Heart right ventricle (tissue), 16 donors: ENCODE measurements at places on chromosomes 3 and 15. TPM values are rescaled to one million over a fixed set of nuclear protein-coding genes. Genes with fewer than 3 reads are reported as not detected.

Gene NANOGP8
- not detected for polyA plus RNA-seq

GRCh38 chr15:37095770-37096557, 4.4 kb downstream of the MEIS2 start:
- no peak for DNase-seq

DNA sequence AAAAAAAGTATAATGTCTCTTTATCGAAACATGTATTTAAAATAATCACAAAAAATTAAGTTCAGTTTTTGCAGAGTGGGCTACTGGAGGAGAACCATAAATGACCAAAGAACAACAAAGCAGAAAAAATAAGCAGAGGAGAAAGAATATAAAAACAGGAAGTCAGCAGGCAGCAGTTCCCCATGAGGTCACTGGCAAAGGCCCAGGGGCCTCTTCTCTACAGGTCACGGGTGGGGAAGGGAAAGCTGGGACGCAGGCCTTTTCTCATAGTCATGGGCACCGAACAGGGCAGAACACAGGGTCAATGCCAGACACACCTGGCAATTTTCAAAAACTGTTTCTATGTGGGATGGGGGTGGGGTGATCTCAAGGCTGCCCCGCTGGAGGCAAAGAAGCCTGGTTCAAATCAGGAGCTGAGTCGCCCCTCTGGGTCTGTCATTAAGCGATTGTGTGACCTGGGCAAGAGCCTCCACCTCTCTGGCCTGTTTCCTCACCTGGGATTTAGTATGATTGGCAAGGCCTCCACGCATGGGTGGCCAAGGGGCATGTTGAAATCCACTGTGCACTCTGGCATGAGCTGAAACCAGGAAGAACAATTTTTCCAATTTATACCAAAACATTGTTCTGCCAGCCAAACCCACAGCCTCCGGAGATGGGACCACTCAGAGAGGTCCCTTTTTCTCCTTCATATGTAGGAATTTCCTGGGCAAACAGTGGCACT, 43.8 kb upstream of the UACA start:
- DNase-seq: peak; percentile 62

Gene TM4SF4
- polyA plus RNA-seq: not detected

Gene CTXN2
- not detected for polyA plus RNA-seq

DNA sequence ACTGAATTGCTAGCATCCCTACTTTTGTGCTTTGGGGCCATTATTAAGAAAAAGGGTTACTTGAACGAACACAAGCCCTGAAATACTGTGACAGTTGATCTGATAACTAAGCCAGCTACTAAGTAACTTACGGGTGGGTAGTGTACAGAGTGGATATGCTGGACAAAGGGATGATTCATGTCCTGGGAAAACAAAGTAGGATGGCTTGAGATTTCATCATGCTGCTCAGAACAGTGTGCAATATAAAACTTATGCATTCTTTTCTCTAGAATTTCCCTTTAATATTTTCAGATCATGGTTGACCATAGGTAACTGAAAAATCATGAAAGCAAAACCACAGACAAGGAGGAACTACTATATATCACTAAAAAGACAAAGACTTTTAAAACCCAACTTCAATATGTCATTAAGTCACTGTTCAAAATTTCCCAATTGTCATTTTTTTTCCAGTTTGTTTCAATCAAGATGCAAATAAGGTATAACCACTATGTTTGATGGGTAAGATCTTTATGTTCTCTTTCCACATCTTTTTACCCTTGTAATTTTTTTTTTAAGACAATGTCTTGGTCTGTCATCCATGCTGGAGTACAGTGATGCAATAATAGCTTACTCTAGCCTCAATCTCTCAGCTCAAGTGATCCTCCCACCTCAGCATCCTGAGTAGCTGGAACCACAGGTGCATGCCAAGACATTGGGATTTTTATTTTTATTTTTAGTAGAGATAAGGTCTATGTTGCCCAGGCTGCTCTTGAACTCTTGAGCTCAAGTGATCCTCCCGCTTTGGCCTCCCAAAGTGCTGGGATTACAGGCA, 67.7 kb downstream of the IFT80 start:
- no peak for DNase-seq

- no peak for DNase-seq
Observed at GRCh38 chr3:134628884-134629283, 21.9 kb downstream of the KY start.

GRCh38 chr3:72086743-72087087, 301.8 kb upstream of the PROK2 start:
- DNase-seq: no peak

Gene CKMT1A
- polyA plus RNA-seq: 0.22 TPM

DNA sequence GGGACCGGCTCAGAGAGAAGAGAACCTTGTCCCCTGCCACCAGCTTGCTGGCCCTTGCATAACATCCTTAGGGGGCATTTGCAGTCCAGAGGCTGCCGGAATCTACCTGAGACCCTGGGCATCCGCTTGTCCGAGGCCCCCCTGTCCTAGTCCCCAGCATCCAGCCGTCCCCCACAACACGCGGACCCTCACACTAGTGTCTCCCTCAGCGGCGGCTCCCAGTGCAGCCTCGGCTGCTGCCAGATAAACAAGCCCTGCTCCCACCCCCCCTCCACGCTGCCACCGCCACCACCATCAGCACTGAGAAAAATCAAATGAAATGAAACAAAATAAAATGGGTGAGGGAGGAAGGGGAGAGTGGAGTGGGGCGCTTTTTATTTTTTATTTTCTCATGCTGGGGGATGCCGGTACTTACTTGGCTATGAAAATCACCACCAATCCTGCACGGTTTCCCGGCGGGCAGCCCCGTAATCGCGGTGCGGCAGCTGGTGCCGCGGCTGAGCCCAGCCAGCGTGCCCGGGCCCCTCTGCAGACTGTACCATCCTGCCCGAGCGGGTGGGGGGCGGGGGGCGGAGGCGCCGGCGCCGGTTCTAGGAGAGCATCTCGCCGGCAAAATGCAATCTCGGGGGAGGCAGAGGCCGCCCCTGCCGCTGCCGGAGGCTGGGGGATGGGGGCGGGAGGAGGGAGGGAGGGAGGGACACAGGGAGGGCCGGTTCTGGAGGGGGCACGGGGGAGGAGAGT, at the start of gene ATP2B2:
Gene ATP2B2 (minus strand): TSS at position 537 of the 741 bp plus-strand sequence. CDS start 56,043 bp downstream, outside the sequence.
- DNase-seq: no peak

GRCh38 chr3:141828890-141829289, 47.6 kb upstream of the ATP1B3 start:
- DNase-seq: peak; percentile 32

- DNase-seq: no peak
Observed at GRCh38 chr3:89038869-89039268, 68.6 kb upstream of the EPHA3 start.

Gene ZNF660
- polyA plus RNA-seq: 0.41 TPM

- DNase-seq: no peak
Observed at GRCh38 chr3:16890597-16891333, 6.0 kb downstream of the PLCL2 start.

GRCh38 chr3:127822682-127823425, 539 bp upstream of the MGLL start:
- peak; percentile 39 for DNase-seq

DNA sequence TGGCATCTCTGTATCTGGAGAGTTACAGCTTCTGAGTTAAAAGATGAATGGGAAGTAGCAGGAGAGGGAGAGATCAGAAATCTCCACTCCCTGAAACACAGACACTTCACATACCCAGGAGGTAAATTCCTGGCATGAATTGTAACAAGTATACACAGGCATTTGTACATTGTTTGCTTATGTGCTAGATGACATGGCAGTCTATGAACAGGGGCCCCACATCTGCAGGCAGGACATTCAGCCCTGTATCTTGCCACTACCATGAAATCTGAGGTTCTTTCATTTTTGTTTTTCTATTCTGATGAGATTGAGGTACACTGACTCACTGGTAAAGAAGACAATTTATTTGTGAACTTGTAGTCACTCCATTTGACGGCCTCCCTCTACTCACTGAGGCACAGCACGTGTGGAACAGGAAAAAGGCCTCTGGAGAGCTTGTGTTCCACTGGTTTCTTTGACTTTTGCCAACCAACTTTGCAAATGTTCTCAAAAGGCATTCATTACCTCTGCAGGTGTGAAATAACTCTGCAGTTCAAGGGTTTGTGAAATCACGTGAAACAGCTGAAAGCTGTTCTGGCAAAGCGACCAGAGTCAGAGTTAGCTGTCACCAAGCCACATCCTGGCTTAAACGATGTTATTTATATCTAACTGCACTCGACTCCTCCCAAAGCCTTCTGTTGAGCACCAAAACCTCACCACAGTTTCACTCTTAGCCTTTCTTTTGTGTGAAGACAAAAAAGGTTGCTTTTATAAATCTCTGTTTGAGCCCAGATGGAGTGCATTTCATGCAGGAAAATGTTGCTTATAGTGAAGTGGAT, 401.3 kb upstream of the CFAP20DC start:
- DNase-seq: no peak

- peak; percentile 51 for DNase-seq
Observed at GRCh38 chr15:97522347-97522746, 438.2 kb upstream of the ARRDC4 start.

- peak; percentile 85 for DNase-seq
Observed at GRCh38 chr3:170358042-170359010, 811 bp downstream of the SKIL start.

- DNase-seq: no peak
Observed at GRCh38 chr3:172302203-172302602, 146.1 kb downstream of the GHSR start.

Gene LRRC15
- polyA plus RNA-seq: 0.07 TPM

GRCh38 chr3:141231952-141232823, 563 bp downstream of the PXYLP1 start:
- no peak for DNase-seq

- no peak for DNase-seq
Observed at GRCh38 chr3:3531476-3531875, 267.8 kb upstream of the LRRN1 start.

GRCh38 chr3:153293265-153293664, 131.2 kb downstream of the RAP2B start:
- no peak for DNase-seq

DNA sequence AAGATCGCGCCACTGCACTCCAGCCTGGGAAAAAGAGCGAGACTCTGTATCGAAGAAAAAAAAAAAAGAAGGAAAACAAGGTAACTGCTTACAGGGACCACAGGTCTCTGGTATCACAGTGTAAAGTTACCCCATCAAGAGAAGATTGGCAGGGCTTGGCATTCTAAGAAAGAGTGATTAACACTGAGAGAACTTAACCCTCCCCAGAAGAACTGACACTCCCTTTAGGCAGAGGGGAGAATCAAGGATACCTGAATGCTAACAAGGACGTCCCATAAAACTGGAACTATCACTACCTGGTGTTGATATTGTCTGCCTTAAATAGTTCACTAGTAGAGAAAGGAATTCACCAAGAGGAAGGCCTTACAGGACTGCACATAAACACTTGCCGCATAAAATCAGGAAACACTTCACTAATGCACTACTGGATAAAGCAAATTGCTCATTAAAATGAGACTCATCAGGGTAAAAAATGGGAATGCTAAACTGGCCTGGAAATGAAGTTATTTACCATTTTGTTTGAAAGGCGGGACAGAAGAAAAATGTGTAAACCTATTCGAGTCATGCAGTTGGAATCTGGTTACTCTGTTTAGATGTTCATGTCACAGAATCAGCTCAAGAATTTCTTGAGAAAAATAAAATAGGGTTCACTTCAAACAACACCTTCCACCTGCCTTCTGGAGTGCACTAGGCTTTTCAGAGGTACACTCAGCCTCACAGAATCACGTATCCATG, 121.6 kb downstream of the FOXP1 start:
- no peak for DNase-seq

Gene PRSS50
- polyA plus RNA-seq: 0.43 TPM

Gene GABRR3
- polyA plus RNA-seq: not detected

- DNase-seq: no peak
Observed at GRCh38 chr15:101407966-101408775, 81.3 kb downstream of the PCSK6 start.

DNA sequence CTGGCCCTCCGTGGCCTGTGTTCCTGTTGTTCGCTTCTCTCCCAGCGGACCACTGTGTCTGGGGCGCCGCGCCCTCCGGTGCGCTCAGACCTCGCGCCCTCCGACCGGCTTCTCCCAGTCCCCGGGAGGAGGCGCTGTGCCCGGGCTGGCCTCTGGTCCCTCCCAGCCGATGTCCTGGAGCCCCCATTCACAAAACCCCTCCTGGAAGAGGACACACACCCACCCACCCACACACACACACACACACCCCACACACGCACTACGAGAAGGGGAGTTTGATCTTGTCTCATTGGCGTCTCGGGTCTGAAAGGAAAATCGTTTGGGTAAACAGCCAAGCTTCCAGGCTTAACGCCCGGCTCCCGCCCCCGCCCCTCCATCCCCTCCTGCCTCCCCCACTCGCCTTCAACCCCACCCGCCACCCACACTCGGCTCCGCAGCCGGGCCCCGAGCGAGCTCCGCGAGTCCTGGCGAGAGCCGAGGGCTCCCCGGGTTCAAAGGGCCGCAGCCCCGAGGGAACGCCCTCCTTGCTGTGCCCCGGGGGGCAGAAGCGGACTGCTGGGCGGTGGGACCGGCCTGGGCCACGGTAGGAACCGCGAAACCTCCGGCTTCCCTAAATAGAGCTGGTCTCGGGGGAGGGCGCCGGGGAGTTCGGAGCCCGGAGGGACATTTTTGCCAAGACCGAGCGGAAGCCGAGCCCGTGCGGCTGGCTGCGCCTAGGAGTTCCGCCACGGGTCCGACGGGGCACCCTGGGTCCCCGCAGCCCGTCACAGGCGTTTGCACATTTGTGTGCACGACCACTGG, 23.6 kb downstream of the NR2F2 start:
- peak; percentile 72 for DNase-seq

Gene ROPN1B
- 3.7 TPM for polyA plus RNA-seq

GRCh38 chr15:43723151-43723550, 23.1 kb upstream of the PDIA3 start:
- DNase-seq: no peak

Gene SLC28A2
- polyA plus RNA-seq: not detected

DNA sequence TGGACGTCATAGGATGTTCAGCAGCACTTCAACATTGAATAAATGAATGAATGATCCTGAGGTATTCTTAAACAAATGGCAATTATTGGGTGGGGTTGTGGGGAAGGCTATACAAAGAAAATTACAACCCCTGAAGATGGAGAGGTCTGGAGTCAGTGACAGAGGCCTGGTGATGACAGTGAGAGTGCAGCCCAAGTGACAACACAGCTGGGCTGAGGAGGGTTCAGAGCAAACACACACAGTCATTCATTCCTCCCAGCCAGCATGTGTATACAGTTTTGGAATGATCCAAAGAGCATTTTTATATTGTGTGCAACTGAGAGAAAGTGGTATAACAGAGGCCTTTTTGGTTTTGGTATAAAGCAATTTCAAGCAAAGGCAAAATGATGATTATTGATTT, 148.1 kb downstream of the ANO10 start:
- no peak for DNase-seq

DNA sequence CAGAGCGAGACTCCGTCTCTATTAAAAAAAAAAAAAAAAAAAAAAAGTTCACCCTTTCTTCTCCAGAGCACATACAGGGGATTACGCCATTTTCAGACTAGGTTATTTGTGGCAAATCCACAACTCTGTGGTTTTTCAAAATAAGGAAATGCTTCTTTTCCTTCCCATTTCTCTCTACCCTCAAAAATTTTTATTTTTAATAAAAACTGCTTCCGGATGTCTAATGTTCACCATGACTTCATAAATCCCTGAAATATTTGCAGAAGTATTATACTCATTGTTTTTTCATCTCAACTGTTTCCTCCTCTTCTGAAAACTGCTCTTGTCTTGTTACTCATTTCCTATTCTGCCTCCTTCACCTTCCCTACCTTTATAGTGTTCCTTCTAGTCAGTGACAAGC, 45.0 kb upstream of the SLC12A8 start:
- no peak for DNase-seq

Gene RAB6B
- 7.0 TPM for polyA plus RNA-seq
